Right lobe of liver (tissue), 6 donors: ENCODE measurements at places on chromosomes 2 and 18.

DNA sequence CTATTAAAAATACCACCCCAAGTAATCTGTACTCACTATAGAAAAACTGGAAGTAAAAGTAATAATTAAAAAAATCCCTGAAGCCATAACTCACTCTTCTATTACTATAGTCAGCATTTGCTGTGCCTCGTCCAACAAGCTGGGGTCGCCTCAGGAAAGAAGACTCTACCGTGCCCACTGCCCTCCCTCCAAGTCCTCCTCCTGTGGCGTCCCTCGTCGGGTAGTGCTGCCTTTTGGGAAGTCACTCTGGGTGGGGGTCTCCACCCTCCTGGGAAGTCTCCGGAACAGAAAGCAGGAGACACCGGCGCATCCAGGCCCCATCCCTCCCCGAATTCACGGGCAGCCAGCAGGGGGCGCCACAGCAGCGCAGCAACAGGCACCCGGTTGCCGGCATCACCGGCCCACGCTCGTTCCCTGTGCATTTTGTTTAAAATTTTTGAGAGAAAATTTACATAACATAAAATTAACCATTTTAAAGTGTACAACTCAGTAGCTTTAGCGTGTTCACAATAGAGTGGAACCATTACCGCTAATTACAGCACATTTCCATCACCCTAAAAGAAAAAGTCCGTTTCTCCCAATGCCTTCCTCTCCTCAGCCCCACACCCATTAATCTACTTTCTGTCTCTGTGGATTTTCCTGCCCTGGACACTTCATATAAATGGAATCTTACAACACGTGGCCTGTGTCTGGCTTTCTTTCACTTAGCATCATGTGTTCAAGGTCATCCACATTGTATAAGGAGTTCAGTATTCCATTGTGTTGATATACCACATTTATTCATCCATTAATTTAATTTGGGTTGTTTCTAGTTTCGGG, 62.2 kb downstream of the ADNP2 start:
- DNase-seq: peak; percentile 70

GRCh38 chr2:230775737-230776136, 63.1 kb downstream of the CAB39 start:
- DNase-seq: no peak

- DNase-seq: no peak
Observed at GRCh38 chr2:207185372-207185771, 19.6 kb upstream of the KLF7 start.

DNA sequence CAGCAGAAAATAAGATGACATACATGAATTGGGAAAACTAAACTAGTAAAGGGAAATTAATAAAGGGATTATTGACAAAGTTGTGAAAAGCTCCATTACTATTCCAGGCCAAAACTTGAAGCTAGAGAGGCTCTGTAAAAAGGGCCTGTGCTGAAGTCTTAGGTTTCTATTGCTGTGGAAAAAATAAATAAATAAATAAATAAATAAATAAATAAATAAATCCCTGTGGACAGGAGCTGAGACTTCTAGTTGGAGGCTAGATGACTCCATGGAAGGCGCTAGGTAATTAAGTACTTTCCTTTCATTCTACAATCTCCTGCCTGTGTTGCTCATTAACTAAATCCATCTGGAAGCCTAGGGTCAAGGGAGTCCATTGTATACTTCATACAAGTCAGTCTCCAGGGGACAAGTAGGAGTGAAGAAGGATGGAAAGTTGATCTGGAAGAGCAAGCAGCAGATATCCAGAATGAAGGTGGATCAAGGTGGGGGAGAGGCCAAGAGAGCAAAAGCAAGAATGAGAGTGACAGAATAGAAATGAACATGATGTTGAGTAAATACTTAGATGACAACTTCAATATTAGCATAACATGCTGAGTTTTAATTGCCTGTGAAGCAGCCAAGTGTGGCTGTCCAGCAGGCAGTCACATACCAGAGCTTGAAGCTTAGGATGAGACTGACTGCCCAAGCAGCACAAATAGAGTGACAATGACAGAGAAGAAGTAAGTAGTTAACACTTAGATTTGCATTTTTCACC, 26.2 kb upstream of the CCNT2 start:
- DNase-seq: no peak

DNA sequence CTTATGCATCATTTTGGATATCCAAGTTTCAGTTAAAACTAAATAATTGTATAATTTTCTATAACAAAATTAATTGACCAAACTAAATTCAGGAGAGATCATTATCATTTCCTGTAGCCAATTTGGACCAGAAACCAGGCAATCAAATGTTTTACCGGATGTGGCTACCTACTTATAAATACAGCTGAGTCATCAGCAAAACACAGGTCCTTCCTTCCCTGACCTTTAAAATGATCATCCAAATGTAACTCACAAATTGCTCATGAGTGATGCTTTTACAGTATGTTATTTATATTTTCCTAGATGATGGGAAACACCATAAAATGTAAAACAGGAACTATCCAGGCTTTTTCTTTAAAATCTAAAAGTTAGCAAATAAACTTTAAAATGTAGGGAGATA, 133.7 kb downstream of the CBLN2 start:
- no peak for DNase-seq

DNA sequence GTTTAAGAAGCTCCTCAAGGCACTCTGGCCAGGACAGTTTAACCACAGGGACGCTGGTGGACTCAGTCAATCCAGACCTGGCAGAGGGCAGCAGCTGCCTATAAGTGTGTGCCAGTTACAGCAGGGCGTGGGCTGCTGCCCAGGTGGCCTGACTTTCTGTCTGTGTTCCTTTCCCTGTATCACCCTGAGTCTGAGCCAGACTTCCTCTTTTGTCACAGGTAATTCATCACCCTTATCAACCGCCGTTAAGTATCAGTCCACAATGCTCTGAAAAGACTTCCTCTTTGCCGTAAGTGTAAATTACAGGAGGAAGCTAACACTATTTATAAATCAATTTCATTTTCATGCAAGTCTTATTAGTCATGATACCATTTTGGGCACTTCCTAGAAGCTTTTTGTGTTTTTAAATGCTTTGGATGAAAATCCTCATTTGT, 7.0 kb downstream of the LPIN1 start:
- no peak for DNase-seq

DNA sequence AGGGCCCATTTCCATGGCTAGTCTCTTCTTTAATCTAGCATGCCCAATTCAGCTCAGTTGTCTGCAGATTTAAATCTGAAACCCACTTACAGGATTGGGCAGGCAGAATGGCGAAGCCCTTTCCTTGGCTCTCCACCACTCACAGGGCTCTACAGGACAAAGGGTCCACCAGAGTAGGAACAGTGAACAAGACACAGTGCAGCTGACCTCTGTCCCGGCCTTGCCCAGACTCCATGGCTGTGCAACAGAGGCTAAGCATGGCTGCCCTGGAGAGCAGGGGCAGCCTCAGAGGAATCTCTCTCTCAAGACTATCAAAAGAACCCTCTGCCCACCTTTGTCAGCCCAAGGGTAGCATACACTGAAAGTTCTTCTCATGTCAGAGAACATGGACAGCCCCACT, 9.7 kb upstream of the ATP6V1B1 start:
- DNase-seq: no peak

DNA sequence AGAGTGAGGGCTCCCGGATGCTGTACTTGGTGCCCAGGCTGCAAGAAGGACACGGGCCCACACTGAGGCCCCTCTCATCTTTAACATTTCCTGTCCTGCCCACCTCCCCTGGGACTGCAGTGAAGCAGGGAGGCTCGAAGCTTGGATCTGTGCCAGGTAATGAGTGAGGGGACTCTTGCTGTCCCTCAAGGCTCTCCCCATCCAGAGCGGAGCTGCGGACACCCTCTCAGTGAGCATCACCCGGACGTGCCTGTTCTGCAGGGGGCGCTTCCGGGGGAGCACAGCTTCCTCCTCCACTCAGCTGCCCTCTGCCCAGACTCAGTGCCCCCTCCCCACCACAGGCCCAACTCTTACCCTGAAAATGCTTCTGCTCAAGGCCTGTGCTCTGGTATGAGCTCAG, 150.0 kb upstream of the MYCN start:
- DNase-seq: no peak

GRCh38 chr18:456361-457139, 44.0 kb downstream of the COLEC12 start:
- DNase-seq: no peak

- DNase-seq: no peak
Observed at GRCh38 chr2:191318037-191318728, 73.0 kb downstream of the MYO1B start.

DNA sequence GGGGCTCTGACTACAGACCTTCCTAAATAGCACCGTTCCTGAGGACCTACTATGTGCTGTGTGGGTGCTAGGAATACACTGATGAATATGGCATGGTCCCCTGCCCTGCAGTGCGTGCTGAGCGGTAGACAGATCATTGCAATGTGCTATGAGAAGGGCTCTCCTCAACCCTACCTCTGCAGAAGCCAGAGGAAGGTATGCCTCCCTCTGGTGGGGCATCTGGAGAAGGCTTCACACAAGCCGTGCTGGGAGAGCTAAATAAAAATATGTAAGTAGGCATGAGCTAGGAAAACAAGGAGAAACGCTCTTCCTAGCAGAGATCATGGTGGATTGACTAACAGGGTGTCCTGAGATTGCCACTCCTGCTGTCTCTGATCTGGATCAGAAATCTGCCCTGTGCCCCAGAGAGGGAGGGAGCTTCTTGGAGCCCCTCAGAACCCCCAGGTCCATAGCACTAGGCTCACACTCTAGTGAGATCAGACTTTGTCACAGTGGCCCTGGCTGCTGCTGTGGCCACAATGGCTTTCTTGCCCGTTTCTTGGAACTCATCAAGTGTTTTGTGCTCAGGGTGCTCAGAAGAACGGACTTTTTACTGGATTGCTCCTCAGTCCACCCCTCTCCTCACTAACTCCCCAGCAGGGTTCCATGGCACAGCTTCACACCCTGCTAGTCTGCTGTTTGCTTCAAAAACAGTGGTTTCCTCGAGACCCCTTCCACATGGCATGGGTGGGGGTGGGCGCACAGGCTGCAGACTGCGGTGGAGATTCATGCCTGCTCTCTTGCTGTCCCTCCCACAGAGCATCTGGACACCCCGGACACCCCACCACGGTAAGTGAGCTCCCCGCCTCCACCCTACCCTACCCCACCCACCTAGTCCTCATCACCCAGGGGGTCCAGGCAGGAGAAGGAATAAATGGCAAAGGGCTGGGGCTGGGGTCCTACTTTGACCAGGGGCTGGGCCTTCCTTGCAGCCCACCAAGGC, 14.2 kb downstream of the SIGLEC15 start:
- no peak for DNase-seq

DNA sequence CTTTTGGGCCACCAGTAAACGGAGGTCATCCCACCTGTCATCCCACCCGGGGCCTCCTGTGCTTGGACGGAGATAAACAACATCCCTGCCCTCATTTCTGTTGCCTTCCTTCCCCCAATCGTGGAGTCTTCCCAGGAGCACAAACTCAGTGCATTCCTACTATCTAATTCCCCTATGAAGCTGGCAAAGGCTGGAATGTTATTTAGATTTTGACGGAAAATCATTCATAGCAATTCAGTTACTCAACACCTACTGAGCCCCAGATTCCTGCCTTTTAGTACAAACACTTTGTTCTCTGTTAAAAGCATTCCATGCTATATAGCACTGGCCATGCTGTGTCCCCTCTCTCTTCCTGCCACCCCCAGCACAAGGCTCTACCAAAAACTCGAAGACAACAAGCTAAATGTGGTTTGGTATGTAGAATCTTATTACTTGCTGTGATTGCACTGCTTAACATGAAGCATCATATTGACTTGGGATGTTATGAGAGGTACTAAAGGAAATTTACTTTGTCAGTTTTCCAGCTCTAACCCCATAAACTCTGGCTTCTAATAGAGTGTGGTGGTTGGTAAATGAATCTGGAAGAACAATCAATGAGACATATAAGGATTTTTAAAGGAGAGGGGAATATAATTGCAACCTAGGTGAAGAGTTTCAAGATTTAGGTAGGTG, 32.3 kb upstream of the IMPA2 start:
- no peak for DNase-seq

DNA sequence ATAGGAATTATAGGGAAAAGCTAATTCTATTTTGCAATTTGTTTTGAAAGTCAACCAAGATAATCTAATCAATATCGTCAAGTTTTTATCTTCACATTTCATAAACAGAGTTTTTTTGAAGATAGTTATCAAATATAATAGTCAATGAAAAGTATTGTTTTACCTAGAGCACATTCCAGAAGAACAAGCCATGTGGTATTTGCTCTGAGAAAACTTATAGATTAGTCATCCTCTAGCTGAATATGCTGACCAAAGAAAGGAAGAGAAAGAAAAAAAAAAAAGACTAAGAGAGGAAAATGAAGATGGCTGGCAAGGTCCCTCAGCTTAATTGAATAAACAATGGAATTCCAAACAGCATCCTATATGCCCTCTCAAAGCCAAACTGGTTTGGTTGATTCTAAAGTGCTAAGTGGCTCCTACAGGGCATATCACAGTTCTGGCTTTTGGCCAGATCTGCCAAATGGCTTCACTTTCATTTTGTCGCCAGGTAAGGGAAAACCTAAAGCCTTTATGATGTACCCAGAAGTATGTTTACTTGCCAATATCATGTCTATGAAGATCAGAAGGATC, 132.6 kb downstream of the VWC2L start:
- DNase-seq: no peak

GRCh38 chr2:113876503-113877387, 13.1 kb upstream of the ACTR3 start:
- DNase-seq: no peak

DNA sequence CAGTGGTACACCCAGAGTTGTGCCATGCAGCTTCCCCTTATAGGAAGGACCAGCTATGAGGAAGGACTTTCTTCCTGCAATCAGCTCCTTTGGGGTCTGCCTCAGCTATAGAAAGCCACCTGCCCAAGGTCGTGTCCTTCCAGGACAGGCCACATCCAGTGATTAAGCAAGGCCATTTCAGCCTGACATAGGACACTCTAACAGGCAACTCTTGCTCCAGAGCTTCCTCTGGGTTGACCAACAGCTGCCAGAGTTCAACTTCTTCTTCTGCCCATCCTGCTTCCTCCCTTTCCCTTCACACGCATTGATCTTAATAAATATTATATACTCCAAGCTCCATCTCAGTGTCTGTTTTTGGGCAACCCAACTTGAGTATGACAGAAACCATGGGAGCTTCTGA, 12.8 kb downstream of the LRP2 start:
- no peak for DNase-seq

DNA sequence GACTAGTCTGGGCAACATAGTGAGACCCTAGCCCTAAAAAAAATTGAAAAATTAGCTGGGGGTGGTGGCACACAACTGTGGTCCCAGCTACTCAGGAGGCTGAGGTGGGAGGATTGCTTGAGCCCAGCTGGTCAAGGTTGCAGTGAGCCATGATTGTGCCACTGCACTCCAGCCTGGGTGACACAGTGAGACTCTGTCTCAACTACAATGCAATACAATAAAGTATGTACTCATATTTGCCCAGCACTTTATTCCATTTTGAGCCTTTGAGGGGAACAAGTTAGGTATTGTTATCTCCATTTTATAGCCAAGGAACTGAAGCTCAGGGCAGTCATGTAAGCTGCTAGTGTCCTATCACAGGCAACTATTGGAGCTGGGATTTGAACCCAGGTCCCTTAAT, 49.3 kb upstream of the PLB1 start:
- no peak for DNase-seq

DNA sequence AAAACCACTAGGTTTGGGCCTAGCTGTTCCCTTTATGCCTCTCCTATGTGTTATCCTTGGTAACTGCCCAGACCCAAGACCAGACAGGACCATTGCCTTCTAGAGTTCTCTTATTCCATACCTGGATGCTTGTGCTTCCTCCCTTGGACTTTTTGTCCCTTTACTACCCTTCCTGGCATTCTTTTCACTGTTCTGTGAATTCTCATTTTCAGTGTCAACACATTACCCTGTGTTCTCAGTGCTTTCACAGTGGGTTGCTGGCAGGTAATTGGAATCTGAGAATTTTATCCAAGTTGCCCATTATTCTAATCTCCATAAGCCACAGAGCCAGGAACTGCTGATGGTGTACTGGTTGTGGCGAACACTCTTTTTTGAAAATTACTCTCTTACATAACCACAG, 41.7 kb downstream of the ZDBF2 start:
- no peak for DNase-seq
